ENCODE measurements at places on chromosomes 6 and 20.

DNA sequence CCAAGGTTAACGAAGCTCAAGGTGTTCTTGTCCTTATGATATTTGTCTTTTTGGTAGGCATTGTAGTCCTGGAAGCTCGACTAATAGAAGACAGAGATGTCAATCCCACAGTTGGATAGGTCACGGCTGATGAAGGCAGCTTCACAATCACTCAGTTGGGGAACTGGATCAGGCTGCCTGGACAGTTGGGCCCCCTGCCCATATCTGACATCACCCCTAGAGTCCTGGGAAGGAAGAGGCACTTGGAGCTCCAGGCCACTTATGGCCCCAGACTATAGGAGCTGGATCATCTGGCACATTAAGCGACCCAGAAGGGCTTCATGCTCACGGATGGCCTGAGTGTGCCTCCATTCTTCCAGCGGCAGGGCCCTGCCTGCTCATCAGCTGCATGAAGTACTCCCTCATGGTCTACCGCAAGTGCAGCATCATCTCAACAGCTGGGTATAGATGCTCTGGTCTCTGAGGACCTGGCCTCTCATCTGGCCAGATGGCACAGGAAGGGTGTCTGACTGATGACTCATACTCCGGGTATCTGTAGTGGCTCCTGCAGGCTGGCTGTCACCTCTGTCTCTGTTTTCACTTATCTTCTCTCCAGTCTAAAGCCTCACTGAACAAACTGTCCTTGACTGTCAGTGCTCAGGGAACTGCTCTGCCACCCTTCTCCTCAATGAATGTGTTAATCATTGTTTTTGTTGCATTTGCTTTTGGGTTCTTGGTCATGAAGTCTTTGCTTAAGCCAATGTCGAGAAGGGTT, 29.2 kb upstream of the SSR1 start:
- DNase-seq = no peak

DNA sequence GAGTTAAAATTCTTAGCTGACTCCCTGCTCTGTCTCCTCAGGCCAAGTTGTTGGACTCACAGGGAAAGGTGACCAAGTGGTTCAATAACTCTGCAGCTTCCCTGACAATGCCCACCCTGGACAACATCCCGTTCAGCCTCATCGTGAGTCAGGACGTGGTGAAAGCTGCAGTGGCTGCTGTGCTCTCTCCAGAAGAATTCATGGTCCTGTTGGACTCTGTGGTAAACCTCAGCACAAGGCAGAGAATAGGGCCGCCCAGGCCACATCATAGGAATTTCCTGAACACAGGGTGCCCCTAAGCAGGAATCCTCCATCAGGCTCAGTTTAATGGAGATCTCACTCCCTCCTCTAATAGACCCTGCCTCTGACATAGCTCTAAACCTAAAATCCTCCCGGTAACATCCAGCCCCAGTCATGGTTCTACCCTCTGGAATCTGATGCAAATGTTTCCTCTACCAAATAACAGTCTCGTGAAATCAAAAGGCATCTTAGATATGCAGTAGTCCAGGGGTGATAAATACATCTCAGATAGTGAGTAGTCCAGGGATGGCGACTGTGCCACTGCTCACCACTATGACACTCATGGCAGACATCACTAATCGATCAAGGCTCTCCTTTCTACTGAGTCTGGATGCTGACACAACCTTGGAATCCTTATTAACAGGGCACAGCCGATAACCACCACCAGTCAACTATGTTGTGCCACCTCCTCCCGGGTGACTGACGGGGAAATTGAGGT, 18.3 kb downstream of the BPIFB1 start:
- DNase-seq = no peak

- DNase-seq = no peak
Observed at GRCh38 chr6:99512033-99512432, 3.2 kb downstream of the USP45 start.

- DNase-seq = no peak
Observed at GRCh38 chr6:53244958-53245357, 96.3 kb upstream of the GCM1 start.

DNA sequence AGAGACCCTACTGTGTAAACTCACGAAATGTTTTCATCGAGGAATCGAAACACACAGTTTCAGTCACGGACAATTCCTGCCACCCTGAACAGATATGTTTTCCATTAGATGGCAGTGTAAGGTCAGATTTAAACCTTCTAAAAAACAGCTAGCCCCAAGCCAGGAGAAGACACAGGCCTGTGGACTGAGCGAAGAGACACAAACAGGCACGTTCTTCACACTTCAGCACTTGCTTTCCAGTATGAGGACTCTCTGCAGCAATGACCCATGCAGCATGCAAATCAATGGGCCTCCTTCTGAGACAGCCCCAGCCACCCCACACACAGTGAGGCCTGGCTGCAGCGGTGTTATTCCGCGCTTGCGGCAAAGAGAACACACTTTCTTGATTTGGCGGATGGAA, 31.9 kb downstream of the HUS1B start:
- no peak for DNase-seq
